ENCODE measurements at places on chromosomes 13 and 19. TPM values are rescaled to one million over a fixed set of nuclear protein-coding genes. Genes with fewer than 3 reads are reported as not detected.
A peak's percentile ranks its signal among the peaks of the same experiment; 100 is the strongest.

- DNase-seq: no peak
Measured at GRCh38 chr13:105920370-105920769, 615.1 kb downstream of the EFNB2 start.

- peak; percentile 56 for DNase-seq
Measured at GRCh38 chr19:18385675-18386542, at the start of gene GDF15. TSS of gene GDF15 (plus strand) at chr19:18386158. CDS start at chr19:18386190, 32 bp downstream.

GRCh38 chr19:47741544-47742140 lies 3.7 kb upstream of the NOP53 start:
- no peak for DNase-seq

- DNase-seq: no peak
Measured at GRCh38 chr13:45226024-45226423, 25.2 kb upstream of the KCTD4 start.

GRCh38 chr13:60311527-60311926 lies 85.5 kb upstream of the TDRD3 start:
- no peak for DNase-seq

FBL gene
- 925 TPM for total RNA-seq

ZNF132 gene
- total RNA-seq: 4.3 TPM

CADM4 gene
- total RNA-seq: 0.26 TPM

GJB6 gene
- 7.7 TPM for total RNA-seq

ZSCAN4 gene
- total RNA-seq: not detected
